Foreskin melanocyte (primary cell): ENCODE measurements at places on chromosomes 3 and 15.

DNA sequence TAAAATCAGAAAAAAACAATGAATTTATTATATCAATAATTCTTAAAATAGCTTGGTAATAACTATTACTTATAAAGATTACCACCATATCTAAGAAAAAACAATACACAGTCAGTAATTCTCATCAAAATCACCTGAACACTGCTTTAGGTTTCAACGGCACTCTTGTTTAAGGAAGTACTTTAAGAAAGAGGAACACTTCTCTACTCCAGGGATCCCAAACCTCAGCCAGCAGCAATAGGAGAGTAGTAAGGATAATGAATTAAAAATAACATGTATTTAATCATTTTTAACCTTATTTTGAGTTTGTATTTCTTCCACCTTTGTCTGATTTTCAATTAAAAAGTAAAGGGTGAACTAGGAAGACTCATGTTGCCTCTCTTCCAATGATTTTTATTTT is 494.0 kb upstream of the NR2F2 start:
- no peak for DNase-seq

DNA sequence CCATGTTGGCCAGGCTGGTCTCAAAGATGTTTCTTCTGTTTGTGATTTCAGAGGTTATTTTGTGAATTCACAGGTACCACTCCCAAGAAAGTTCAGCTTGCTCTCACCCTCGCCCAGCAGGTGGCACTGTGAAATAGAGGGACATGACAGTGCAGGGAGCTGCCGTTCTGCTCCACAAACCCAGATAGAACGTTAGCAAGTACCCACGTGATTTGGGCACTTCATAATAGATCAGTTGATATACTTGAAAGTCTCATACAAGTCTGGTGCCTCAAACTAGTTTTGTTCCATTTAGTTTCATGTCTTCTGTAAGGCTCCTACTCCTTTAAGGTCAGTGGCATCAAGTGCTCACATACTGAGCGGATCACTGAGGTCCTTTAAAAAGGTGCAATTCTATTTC is 45.5 kb downstream of the FILIP1L start:
- peak; percentile 75 for DNase-seq

- no peak for DNase-seq
Observed at GRCh38 chr15:70199124-70199482, 101.4 kb upstream of the TLE3 start.

- no peak for DNase-seq
Observed at GRCh38 chr3:113867506-113867905, 28.9 kb downstream of the GRAMD1C start.

- peak; percentile 86 for DNase-seq
Observed at GRCh38 chr15:67149068-67149772, 83.8 kb downstream of the SMAD3 start.

GRCh38 chr3:123751433-123751832 is 132.7 kb downstream of the MYLK start:
- DNase-seq: no peak

DNA sequence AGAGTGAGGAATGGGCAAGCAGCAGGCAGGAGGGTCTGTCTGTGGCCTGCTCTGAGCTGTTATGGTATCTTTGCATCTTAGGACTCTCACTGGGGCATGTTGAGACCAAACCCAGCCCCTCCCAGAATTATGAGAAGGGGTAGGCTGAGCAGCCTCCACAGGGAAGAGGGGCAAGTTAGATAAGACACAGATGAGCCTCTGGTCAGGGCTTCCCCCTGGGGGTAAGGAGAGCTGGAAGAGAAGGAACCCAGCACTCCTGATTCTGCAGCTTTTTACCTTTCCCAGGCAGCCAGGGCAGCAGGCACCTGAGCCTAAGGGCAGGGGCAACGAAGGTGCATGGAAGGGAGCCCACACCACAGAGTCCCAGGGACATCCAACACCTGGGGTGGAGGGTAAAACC is 19.3 kb downstream of the DUOX1 start:
- DNase-seq: no peak

- no peak for DNase-seq
Observed at GRCh38 chr3:13349823-13350222, 70.3 kb downstream of the NUP210 start.

DNA sequence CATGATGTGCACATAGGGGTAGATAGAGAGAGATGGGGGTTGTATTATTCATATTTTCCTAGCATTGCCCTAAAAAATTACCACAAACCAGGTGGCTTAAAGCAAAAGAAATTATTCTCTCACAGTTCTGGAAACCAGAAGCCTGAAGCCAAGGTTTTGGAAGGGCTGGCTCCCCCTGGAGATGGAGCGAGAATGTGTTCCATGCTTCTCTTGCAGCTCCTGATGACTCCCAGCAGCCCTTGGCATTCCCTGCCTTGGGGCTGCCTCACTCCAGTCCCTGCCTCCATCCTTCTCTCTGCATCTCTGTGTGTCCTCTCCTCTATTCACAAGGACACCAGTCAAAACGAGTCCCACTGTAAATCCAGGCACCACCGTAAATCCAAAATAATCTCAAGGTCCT is 91.5 kb upstream of the FAM174B start:
- DNase-seq: no peak

- no peak for DNase-seq
Observed at GRCh38 chr15:66724732-66725463, 22.9 kb downstream of the SMAD6 start.

GRCh38 chr3:56837196-56837955 is 35.6 kb upstream of the ARHGEF3 start:
- no peak for DNase-seq

DNA sequence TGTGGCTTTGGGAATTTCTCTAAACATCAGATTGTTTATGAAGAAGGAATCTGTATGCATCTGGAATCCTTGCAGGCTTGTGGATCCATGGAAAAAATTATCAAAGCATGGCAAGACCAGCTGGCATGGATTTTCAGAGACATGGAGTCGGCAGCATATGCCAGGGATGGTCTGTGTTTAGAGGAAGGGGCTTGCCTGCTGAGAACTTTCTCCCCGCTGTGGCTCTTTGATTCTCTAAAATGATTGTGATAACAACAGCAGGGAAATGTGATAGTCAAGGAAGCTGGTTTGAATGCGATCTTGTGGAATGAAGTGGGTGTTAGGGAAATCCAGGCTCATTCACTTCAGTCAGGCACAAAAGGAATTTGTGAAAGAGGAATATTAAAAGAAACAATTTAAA is 245.7 kb upstream of the THRB start:
- DNase-seq: no peak

- DNase-seq: no peak
Observed at GRCh38 chr15:47484059-47484458, 233.2 kb upstream of the SEMA6D start.

GRCh38 chr15:63923993-63924950 is 90.5 kb upstream of the HERC1 start:
- no peak for DNase-seq

GRCh38 chr15:68991723-68992122 is 22.8 kb upstream of the NOX5 start:
- DNase-seq: no peak

- DNase-seq: no peak
Observed at GRCh38 chr3:42117175-42118008, 26.2 kb downstream of the TRAK1 start.

DNA sequence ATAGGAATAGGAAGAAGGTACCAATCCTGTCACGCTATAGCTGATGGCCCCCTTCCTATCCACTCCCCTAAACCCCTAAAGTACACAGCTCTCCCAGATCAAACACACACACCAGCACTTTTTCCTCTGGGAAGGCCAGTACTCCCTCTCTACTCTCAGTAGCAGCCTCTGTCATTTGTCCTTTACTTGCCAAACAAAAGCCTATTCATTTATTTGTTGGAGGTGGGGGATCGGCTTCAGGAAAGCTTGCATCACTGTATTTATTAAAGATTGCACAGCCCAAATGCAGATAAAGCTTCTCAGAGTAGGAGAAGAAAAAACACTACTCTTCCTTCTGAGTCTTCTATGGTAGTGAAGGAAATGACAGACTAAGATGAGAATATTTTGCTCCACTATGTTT is 429.7 kb upstream of the RASGRP1 start:
- DNase-seq: peak; percentile 45

DNA sequence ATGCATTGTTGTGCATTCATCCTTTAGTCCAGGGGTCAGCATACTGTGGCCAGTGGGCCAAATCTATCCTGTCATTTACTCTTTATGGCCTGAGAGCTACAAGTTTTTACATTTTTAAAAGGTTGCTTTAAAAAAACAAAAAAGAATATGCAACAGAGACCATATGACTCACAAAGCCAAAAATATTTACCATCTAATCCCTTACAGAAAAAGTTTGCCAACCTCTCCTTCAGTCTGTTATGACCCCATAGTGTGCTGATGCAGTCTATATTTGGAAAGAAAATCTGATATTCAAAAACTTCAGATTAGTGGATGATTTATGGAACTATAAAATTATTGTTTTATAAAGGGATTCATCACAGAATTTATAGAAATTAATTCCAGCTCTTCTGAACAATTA is 237.5 kb upstream of the IL12A start:
- DNase-seq: no peak

GRCh38 chr3:147651107-147651778 is 242.1 kb downstream of the ZIC1 start:
- no peak for DNase-seq

DNA sequence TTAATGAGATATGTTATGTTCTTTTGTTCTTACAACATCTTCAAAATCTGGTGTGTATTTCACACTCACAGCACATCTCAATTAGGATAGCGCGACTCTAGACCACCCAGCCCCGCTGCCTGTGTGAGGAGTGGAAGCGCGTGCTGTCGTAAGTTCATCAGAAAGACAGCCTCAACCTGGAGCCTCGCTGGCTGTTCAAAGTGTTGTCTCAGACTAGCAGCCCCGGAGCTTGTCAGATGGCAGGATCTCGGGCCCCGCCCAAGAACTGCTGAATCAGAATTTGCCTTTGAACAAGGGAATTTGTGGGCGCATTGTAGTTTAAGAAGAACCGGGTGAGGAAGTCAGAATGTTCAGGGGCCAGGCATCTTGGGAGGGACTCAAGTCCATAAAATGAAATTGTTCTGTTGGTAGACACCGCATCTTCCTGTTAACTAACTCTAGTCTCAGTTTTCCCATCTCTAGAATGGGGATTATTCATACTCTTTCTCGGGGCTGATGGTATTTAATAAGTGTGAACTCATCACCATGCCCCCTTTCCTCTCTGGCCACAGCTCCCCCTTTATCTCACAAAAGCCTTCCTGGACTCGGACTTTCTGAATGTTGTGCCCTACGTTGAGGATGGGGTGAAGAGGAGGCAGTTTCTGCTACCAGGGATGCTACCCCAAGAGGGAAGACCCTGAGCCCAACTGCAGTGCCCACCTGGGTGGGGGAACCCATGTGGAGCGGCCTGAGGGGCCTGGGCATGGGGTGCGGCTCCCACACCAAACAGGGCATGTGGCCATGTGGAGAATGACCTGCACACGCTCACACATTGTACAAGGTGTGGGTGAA is 40.4 kb downstream of the BHLHE40 start:
- DNase-seq: no peak

- DNase-seq: peak; percentile 98
Observed at GRCh38 chr3:45583021-45583851, 11.3 kb upstream of the LIMD1 start.

DNA sequence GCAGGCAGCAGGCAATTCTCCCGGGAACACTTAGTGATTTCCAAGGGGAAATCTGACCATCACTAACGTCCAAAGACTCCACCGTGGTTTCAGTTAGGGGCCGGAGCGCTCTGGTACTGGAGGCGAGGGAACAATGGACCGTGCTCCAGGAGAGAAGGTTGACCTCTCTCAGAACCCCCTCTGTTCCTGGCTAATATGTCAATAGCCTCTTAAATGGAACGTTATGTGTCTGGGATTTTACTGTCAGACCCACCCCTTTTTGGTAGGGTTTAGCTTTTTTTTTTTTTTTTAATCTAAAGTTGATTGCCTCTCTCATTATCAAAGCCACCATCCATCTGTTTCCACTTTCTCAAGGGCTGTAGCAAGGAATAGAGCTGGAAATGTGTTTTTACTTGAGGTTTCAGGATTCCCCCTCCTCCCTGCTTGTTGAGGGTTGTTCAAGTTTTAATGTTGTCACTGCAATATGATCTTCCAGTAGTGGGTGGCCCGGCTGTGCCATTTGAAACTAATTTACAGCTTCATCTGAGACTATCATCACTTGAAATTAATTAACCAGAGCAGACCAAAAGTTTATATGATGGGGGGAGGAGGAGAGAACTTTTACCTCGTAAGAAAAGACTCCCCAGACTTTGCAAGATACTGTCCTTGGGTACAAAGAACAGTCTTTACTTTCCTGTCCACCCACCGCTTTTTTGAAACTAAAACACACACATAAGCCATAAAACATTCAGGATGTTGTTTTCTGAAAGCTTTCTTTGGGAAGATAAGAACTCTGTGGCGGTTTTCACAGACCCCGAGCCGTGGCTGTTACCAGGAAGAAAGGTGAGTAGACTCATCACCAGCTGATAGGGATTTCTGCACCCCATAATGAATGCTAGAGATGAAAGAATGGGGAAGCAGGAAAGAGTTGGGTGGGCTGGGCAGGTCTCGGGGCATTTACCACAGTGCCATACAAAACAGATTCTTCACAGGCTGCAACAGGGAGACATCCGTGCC is 187.8 kb downstream of the UACA start:
- no peak for DNase-seq
